GM18507 (cell line): ENCODE measurements at places on chromosomes 6 and 20.

- DNase-seq: no peak
Observed at GRCh38 chr6:25868436-25869183, 5.4 kb downstream of the SLC17A3 start.

- DNase-seq: no peak
Observed at GRCh38 chr6:126227833-126228702, 111.8 kb upstream of the CENPW start.

GRCh38 chr20:63065911-63066310, 59.1 kb upstream of the BHLHE23 start:
- no peak for DNase-seq

DNA sequence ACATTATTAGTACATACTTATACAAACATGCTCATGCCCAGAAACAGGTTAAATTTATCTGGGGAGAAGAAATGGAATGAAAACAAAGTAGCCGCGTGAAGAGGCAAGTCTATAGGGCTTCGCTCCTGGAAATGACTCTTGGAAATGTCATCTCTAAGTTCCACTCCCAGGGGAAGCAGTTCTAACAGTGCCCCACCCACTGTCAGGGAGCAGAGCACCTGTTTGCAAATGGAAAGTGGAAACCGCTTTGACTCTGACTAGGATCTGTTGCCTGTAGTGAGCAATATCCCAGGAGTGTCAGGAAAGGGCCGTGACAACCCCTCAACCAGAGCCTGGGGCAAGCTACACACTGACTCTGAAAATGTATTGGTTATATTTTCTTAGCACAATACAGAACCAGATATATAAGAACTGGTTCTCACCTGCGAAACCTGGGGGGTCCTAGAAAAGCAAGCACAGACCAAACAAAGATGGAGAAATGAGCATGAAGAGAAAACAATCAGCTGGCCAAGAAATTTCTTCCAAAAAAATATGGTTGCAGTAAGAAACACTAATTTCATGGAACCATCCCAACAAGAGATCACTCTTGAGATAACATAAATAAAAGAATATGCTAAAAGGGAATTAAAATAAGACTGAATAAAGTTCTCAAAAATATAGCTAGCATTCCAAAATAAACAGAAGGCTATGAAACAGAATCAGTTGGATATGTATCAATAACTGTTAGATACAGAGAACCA, 47.5 kb upstream of the CRISP1 start:
- DNase-seq: no peak

- DNase-seq: no peak
Observed at GRCh38 chr6:45441851-45442453, 64.2 kb upstream of the SUPT3H start.

- no peak for DNase-seq
Observed at GRCh38 chr20:47466704-47467459, 34.8 kb upstream of the NCOA3 start.

- no peak for DNase-seq
Observed at GRCh38 chr6:89295981-89296380, 19.1 kb downstream of the GABRR2 start.

DNA sequence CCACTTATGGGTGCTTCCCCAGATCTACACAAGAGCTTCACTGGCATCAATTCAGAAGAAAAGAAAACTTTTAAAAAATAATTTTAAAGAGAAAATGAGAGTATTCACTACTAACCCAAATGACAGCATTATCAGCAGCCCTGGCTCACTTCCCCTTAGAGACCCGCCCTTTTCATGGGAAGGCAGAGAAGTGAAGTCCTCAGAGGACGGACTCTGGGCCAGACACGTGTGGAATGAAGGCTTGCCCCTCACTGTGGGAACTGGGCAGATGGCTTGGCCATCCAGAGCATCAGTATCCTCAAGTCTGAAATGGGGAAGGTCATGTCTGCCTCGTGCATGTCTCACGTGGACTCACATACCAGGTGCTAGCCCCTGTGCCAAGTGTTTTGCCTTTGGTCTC, 63.5 kb downstream of the JAG1 start:
- DNase-seq: no peak

DNA sequence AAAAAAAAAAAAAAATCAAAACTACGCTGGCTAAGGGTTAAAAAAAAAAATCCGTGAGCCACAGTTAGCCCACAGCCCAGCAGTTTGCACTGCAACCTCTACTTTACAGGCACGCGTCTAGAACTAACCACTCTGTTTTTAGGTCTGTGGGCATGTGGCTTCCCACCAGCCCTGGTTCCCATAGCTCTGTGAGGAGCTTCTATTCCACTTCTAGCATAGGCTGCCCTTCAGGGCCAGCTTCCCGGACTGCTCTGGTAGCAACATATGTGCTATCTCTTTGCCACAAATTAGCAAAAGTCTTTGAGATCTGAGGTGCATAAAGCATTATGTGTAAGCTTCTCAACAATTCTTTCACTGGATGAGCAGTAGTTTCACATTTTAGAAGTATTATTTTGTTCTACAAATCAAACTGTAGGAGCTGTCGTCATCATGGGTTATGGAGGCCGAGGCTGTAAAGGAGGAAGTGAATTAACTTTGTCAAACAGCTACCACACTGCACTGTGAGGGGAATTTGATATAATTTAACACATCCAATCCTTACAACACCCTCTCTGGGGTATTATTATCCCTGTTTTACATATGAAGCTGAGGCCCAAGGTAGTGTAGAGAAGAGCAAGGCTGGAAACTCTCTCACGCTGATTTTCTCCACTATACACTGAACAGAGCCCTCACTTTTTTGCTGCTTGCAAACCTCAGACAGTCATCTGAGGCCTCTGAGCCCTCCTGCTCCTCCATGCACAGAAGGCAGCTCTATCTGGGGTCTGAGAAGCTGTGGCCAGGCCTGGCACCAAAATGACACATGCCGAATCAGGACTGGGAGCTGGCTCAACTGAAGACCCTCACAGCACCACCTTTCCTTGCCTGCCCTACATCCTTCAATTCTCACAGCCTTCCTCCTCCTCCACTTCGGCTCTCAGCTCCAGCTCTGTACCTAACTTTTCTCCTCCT, 35.4 kb downstream of the MAN1A1 start:
- DNase-seq: no peak

- no peak for DNase-seq
Observed at GRCh38 chr6:130324657-130325056, 41.2 kb upstream of the TMEM200A start.

DNA sequence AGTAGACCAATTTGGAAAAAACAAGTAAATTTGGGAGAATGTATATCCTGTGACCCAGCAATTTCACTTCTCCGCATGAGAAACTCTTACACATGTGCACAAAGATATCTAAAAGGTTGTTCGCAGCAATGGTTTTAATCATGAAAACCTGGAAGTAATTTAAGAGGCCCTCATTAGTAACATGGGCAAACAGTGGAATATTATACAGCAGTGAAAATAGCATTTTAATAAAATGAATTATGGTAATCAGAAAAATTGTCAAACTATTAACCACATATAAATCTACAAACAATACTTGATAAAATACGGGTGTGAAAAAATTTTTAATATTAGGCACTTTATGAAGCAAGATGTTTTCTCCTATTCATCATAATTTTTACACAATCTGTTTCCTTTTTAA, 74.2 kb downstream of the KCNQ5 start:
- no peak for DNase-seq

- no peak for DNase-seq
Observed at GRCh38 chr6:2866171-2866846, 24.6 kb upstream of the SERPINB1 start.

- DNase-seq: no peak
Observed at GRCh38 chr6:36668591-36668990, 9.9 kb upstream of the CDKN1A start.

DNA sequence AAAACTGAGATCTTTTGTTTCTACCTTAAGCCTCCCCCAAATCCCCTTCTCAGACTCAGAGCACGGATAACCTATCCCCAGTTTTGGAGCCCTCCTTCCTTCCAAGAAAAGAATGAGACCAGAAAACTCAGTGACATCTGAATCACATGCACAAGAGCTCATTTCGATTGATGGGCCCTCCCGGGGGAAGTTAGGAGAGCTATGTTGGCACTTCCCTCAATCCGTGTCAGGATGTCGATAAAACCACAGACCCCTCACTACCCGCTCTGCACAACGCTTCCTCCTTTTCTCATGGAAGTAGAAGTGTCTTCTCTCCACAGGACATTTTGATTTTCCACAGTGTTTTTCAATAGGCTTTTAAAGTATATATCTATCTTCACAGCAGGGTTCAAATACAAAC, 332.4 kb downstream of the HACE1 start:
- DNase-seq: no peak

GRCh38 chr6:125577124-125577662, 172.2 kb upstream of the HEY2 start:
- no peak for DNase-seq

DNA sequence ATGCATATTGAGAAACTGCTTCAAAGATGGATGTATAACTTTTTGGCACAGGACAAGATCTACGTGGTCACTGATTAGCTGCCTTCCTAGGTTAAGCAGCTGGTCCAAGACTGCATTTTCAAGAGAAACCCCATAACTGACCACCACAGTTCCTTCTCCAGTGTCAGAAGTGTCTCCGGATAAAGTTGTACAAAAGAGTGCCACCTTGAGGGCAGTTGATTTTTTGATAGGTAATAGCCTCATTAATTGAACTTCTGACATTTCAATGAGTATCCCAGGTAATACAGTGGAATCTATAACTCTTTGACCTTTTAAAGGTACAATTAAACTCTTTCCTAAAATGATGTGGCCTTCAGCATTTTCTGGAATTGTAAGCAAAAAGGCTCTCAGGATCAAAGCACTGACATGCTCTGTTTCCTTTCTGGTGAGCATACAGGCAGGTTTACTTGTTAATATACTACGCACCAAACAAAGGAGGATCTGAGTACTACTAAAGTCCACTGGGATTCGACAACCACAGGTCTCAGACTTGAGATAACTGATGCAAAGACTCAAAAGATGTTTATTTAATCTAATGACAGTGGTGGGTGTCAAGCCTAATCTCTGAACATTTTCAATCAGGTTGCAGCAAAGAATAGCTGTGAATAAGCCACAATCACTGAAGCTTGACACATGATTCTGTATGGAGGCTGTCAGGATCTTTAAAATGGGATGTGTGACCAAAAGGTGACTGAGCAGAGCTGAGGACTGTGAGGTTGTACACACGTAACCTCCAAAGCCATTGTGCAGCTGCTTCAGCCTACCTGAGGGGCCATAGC, 21.2 kb downstream of the MKKS start:
- DNase-seq: no peak
